ENCODE measurements at places on chromosomes 6 and 20. TPM values are rescaled to one million over a fixed set of nuclear protein-coding genes. Genes with fewer than 3 reads are reported as not detected.

The CDH26 gene
- 1.5 TPM for polyA plus RNA-seq

The SLC2A10 gene
- 18.8 TPM for polyA plus RNA-seq

The C6orf132 gene
- 5.2 TPM for polyA plus RNA-seq

The PACRG gene
- 18.3 TPM for polyA plus RNA-seq

The MLN gene
- 1.4 TPM for polyA plus RNA-seq

The LY6G5C gene
- polyA plus RNA-seq, result 2.6 TPM

The PLCG1 gene
- polyA plus RNA-seq, result 156 TPM

The WFDC10B gene
- not detected for polyA plus RNA-seq

The SLC22A7 gene
- 0.86 TPM for polyA plus RNA-seq

The FBXL4 gene
- polyA plus RNA-seq, result 22.1 TPM

The OR2J3 gene
- not detected for polyA plus RNA-seq

The SAMD3 gene
- 1.0 TPM for polyA plus RNA-seq

The OXT gene
- 0.81 TPM for polyA plus RNA-seq

The IMPG1 gene
- 4.2 TPM for polyA plus RNA-seq

The HLA-DPA1 gene
- 22.0 TPM for polyA plus RNA-seq

The TMEM217 gene
- polyA plus RNA-seq, result 1.6 TPM

The EYA2 gene
- polyA plus RNA-seq, result 0.53 TPM

The RGS19 gene
- 6.0 TPM for polyA plus RNA-seq

The TMEM244 gene
- polyA plus RNA-seq, result not detected

The TRIM10 gene
- 0.52 TPM for polyA plus RNA-seq

The PARD6B gene
- 26.2 TPM for polyA plus RNA-seq

The BMP5 gene
- 2.8 TPM for polyA plus RNA-seq

The MRAP2 gene
- 3.9 TPM for polyA plus RNA-seq

The ZC2HC1B gene
- not detected for polyA plus RNA-seq

The CRISP3 gene
- polyA plus RNA-seq, result 0.48 TPM

The ATP6V1G2 gene
- 7.5 TPM for polyA plus RNA-seq
